ENCODE measurements at places on chromosomes 7 and 10.

DNA sequence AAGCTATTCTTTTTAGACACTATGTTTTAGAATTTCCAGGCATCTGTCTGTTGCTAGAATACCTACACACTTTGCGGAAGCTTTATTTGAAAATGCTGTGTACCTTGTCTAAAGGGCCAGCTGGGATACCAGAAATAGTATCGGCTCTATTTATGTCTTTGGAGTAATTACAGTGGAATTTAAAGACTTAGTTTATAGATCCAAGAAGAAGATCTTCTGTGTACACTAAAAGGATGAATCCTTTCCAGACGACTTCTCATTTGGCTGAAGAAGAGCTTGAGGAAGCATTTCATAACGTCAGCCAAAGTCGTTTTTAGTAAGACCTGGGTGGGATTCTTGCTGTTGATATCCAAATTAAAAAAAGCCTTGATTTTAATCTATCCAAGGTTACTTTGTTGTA is 365.9 kb downstream of the INHBA start:
- DNase-seq = no peak

- no peak for DNase-seq
These were observed 295.5 kb downstream of the MDFIC start for GRCh38 chr7:115217373-115217772.

GRCh38 chr7:98054585-98054984 is 52.1 kb upstream of the LMTK2 start:
- DNase-seq = no peak

- DNase-seq = peak; percentile 61
These were observed 26.2 kb upstream of the RASGEF1A start for GRCh38 chr10:43292755-43293676.

DNA sequence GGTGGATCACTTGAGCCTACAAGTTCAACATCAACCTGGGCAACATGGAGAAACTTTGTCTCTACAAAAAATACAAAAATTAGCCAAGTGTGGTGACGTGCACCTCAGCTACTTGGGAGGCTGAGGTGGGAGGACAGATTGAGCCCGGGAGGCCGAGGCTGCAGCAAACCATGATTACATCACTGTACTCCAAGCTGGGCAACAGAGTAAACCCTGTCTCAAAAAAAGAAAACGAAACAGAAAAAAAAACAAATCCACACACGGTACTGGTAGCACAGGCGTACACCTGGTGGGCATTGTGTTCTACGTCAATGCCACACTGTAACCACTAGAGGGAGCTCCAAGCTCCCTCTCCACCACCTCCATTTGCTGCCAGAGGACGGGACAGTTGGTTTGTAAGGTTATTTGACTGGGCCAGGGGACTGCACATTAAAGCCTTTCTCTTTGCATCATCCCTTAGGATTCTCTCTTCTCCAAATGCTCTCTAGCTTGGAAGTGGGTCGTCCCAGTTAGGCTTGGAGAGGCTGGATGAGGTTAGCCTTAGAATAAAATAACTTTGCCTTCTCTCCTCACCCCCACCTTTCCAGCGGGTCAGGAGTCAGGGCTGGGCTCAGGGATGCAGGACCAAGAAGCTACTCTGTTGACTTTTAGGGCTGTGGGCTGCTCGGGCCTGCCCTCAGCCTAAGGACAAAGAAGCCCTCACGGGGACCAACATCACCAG is 130.8 kb downstream of the SORBS1 start:
- peak; percentile 66 for DNase-seq

GRCh38 chr7:96388620-96389383 is 66.9 kb upstream of the SLC25A13 start:
- peak; percentile 36 for DNase-seq

- DNase-seq = no peak
These were observed 164.5 kb downstream of the HERPUD2 start for GRCh38 chr7:35530124-35531109.

GRCh38 chr7:27129729-27130539 is 623 bp downstream of the HOXA4 start:
- DNase-seq = peak; percentile 57

All from hepatic stellate cell (primary cell).